ENCODE measurements at places on chromosomes 1 and 21. TPM values are rescaled to one million over a fixed set of nuclear protein-coding genes. Genes with fewer than 3 reads are reported as not detected.

TNFRSF1B gene
- 7.1 TPM for total RNA-seq

LCE3E gene
- total RNA-seq: not detected

PROK1 gene
- 0.14 TPM for total RNA-seq

THRAP3 gene
- 83.3 TPM for total RNA-seq

GJB3 gene
- total RNA-seq: not detected

PHF13 gene
- total RNA-seq: 12.3 TPM

LCE1E gene
- not detected for total RNA-seq

OR2T35 gene
- not detected for total RNA-seq

LRRC53 gene
- total RNA-seq: not detected

CFAP45 gene
- total RNA-seq: 0.85 TPM

MAEL gene
- not detected for total RNA-seq

LCE3D gene
- total RNA-seq: not detected

FH gene
- total RNA-seq: 76.7 TPM

PPIAL4G gene
- not detected for total RNA-seq

LAMC1 gene
- total RNA-seq: 613 TPM

RAD54L gene
- total RNA-seq: 0.43 TPM

REG4 gene
- total RNA-seq: not detected

IGSF3 gene
- total RNA-seq: under 0.01 TPM

KRTAP21-2 gene
- not detected for total RNA-seq

ERVH48-1 gene
- total RNA-seq: not detected

KRTAP24-1 gene
- total RNA-seq: not detected

DCST1 gene
- not detected for total RNA-seq

SPRR2A gene
- total RNA-seq: not detected

FLG2 gene
- not detected for total RNA-seq

GNG4 gene
- 3.7 TPM for total RNA-seq

MIXL1 gene
- total RNA-seq: not detected

SELENBP1 gene
- 75.7 TPM for total RNA-seq

CD244 gene
- total RNA-seq: not detected

LRRC38 gene
- 0.28 TPM for total RNA-seq

STUM gene
- not detected for total RNA-seq

NUDT4B gene
- total RNA-seq: 17.1 TPM

VHLL gene
- 0.28 TPM for total RNA-seq

HFM1 gene
- 0.43 TPM for total RNA-seq

CRP gene
- not detected for total RNA-seq
